Activated CD8-positive, alpha-beta memory T cell treated with anti-CD3 and anti-CD28 coated beads for 4 hours (primary cell): ENCODE measurements at places on chromosomes 3 and 15.

DNA sequence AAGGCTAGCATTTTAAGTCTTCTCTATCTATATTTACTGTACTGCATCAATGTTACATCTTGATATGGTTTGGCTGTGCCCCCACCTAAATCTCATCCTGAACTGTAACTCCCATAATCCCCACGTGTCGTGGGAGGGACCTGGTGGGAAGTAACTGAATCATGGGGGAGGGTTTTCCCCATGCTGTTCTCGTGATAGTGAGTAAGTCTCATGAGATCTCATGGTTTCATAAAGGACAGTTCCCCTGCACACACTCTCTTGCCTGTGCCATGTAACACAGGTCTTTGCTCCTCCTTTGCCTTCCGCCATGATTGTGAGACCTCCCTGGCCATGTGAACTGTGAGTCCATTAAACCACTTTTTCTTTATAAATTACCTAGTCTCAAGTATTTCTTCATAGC, 161.5 kb downstream of the TBC1D5 start:
- DNase-seq: no peak

DNA sequence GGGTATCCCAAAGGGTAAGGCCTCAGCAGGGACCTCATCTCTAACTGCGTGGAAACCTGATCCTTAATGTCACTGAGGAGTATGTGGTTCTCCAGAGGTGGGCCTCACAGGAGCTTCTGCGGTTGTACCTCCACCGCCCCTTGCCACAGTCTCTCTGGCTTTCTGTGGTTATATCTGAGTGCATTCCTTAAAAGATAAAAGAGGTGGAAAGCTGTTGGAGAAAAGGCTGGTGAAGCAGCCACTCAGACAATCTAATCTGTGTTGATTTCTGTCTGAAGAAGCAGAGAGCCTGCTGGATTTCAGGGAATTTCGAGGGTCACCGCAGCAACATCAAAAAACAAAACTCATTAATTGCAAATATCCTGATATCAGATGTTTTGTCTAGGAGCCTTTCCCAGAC, 51.4 kb downstream of the SEMA6D start:
- no peak for DNase-seq

DNA sequence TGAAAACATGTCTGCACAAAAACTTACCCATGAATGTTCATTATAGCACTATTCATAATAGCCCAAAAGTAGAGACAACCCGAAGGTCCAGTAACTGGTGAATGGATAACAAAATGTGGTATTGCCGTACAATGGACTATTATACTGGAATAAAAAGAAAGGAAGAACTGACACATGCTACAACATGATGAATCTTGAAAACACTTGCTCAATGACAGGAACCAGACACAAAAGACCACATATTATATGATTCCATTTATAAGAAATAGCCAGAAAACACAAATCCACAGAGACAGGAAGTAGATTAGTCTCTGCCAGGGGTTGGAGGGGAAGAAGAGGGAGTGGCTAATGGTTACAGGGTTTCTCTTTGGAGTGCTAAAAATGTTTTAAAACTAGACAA, 18.3 kb downstream of the SHC4 start:
- no peak for DNase-seq

- DNase-seq: no peak
These were observed 23.5 kb downstream of the IL12A start for GRCh38 chr3:160012108-160012507.

DNA sequence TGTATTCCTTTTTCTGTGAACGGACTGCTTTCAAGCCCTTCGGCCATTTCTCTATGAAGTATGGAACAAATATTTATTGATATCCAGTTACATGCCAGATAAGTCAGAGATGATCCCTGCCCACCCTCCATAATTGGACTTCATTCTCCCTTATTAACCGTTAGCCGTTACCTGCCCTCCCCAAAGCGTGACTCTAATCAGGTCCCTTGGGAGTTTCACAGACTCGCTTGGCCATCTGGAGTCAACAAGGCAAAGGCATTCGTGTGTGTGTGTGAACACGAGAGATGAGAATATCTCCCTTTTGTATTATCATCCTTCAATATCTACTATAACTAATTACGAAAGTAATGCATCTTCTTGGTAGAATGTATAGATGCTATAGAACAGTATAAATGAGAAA, 314.5 kb downstream of the TLE3 start:
- DNase-seq: no peak

DNA sequence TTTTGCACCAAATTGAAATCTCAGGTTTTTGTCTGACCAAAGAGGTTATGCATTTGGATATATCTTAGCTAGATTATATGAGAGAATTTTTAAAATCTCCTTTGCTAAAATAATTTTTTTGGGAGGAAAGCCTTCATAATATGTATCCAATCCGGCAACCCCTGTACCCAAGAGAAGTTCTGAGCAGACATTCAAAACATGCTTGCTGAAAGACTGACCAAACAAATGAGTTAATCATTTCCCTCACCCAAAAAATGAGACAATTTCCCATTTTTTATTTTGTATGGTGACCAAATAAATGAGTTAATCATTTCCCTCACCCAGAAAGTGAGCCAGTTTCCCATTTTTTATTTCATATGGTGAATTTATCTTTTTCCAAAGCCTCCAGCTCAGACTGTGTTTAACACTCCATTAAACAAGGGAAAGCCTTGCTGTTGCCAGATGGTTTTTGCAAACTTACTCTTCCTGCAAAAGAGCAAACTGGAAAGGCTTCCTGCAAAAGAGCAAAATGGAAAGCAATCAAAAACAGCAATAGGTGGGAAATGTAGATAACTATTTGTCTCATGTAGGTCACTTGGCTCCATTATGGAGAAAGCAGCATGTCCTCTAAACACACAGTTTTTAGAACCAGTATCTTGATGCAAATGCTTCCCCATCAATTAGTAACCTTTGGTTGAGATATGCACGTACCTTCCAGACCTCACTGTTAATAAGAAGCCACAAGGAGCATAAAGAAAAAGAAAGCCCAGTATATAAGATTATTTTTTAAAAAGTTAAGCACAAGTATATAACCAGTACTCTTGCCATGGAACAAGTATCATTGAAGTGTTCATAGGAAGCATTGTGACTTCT, 78.4 kb upstream of the OSTN start:
- no peak for DNase-seq

DNA sequence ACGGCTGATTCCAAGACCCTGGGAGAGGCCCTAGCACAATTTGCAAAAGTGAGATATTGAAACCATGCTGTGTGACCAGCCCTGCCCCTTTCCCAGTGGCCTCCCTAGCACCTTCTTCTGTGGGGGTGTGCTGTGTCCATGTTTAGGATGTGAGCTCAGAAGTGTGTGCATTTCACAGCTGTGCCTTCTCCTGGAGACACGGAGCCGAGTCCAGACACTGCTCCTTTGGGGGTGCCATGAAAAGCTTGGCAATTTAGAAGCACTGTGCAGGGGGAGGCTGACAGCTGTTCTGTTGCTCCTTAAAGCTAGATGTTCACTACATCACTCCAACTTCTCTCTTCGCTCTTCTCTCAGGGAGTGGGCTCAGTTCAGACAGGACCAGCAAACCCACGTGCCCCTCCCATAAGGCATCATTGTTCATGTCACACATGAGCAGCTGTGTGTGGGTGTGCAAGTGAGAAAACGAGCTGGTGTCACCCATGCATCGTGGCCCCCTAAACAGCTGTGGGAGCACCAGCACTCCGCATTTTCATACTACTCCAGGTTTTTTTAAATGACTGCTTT, 492.6 kb downstream of the GABRG3 start:
- no peak for DNase-seq

GRCh38 chr15:23561914-23562313, 3.6 kb upstream of the MKRN3 start:
- no peak for DNase-seq

DNA sequence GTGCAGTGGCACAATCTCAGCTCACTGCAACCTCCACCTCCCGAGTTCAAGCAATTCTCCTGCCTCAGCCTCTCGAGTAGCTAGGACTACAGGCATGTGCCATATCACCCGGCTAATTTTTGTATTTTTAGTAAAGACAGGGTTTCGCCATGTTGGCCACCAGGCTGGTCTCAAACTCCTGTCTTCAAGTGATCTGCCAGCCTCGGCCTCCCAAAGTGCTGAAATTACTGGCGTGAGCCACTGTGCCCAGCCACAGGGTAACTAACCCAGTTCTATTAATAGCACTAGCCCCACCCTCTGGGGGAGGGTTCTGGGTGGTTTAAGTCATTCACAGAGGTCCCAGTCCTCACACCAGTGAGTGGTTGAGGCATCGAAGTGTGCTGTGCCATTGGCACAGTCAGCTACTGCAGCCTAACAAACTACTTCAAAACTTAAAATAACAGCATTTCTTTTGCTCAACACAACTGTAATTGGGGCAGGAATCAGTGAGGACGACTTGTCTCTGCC, 44.0 kb downstream of the RHCG start:
- no peak for DNase-seq

GRCh38 chr3:113743006-113743630, 2.9 kb downstream of the NAA50 start:
- no peak for DNase-seq

DNA sequence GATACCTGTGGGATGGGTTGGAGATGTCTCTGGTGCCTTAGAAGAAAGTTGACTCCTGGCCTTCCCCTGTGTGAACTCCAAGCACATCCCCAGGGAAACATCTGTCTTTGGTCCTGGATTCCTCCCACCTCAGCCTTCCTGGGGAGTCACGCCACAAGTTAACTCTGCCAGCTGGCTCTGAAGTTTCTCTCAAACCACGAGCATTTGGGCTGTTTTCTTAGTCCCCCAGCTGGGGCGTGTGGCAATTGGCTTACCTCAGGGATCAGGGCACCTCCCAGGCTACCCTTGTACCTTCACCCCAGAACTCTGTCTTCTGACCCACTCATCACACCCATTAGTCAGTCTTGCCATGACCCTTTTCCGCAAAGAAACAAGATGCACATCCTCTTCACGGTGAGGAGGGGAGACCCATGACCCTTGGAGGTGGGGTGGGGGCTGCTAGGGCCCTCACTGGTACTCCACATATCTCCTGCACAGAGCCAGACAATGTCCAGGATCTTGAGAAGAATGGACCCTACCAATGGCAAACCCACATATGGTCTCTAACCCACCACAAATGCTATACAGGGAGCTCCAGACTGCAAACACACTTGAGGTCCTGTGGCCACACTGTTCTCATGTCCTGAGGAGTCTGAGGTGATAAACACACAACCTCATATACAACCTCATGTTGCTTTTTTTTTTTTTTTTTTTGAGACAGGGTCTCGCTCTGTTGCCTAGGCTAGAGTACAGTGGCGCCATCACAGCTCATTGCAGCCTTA, 3.9 kb downstream of the NEIL1 start:
- no peak for DNase-seq

- no peak for DNase-seq
These were observed 82.5 kb downstream of the XXYLT1 start for GRCh38 chr3:195188426-195188927.

DNA sequence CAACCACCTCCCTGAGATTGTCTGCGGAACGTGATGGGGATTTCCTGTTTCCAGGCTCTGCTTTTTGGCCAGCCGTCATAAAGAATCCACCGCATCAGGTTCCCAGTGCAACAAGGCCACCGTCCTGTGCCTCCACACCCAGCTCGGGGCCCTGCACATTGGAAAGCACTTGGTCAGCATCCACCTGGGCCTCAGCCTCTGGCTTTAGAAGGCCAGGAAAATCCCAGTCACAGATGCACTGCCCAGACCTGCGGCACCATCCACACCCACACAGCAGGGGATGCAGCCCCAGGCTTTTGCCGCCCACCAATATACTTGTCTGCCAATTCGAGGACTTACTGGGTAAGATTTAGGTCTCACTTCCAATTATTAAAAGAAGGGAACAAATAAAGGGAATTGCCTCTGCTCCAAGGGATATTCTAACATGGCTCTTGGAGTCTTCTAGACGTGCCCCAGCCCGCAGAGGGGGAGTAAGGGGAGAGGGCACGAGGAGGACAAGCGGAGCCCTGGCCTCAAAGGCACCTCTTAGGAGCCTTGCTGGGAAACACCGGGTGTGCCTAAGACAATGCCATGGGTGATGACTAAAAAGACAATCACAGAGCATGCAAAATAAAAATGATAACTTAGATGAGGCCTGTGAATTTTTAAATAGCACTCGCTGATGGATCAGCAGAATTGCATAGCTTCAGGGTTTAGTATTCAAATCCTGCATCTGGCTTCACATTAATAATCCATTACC, 169.2 kb downstream of the FOXP1 start:
- no peak for DNase-seq

- DNase-seq: no peak
These were observed 1068.6 kb downstream of the FHIT start for GRCh38 chr3:60182697-60183096.

- no peak for DNase-seq
These were observed 30.5 kb downstream of the KLF13 start for GRCh38 chr15:31357148-31357547.

GRCh38 chr3:113232342-113232741, 21.0 kb downstream of the BOC start:
- DNase-seq: no peak

GRCh38 chr15:92661069-92661468, 5.5 kb upstream of the FAM174B start:
- DNase-seq: no peak

- DNase-seq: no peak
These were observed 9.8 kb downstream of the SMAD6 start for GRCh38 chr15:66711862-66712261.

GRCh38 chr3:11632564-11632963, 11.2 kb downstream of the VGLL4 start:
- no peak for DNase-seq

- DNase-seq: no peak
These were observed 380.9 kb downstream of the FHIT start for GRCh38 chr3:60870396-60870795.

- DNase-seq: no peak
These were observed 120.8 kb downstream of the VPS8 start for GRCh38 chr3:184932777-184933176.
